Urothelium cell line (cell line): ENCODE measurements at places on chromosomes 7 and 10.

- DNase-seq: no peak
These were observed 183.4 kb upstream of the ADCY1 start for GRCh38 chr7:45390731-45391130.

GRCh38 chr10:84743483-84743882 lies 415.1 kb downstream of the CCSER2 start:
- peak; percentile 20 for DNase-seq

DNA sequence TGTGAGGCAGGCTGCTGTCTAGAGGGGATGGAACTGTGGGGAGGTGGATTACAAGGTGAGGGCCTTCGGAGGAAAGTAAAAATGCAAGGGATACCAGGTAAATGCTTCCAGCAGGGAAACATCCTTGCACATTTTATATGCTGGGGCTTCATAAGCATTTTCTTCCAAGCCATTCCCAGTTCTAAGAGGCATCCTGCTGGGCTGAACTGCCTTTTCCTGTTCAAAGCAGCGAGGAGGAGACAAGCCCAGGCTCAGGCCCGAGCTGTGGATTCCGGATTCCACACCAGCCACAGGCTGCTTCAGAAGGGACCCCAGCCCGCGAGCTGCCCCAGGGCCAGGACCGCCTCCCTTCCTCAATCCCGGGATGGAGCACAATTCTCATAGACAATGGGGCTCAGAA lies 249.7 kb downstream of the TNS3 start:
- no peak for DNase-seq

DNA sequence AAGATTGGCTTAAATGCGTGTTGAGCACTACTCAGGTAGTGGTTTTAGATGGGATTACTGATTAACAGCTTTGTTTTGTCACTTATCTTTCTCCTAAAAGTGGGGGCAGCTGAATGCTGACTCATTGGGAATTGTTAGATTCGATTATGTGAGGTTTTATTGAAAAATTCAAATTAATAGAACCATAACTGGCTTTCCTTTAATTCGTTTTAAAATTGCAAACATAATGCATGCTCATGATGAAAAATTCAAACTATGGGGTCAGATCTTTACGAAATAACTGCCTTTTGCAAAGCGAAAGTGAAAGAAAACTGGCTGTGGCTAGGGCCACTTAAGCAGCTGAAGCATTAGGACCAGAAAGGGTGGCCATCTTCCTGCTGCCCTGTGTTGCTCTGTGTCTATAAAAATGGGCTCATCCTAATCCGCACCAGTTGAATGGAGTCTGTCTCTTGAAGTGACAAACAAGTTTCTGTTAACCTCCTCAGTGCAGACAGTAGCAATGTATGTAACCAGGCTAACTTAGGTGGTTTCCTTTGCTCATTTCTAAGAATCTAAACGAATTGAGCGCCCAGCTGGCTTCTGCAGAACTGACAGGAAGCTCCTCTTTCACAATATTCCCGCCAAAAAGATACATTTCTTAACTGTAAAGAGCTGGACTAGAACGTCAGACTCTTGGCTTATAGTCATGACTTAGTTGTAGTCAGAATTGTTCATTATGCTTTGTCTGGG lies 27.8 kb downstream of the DENND10 start:
- DNase-seq: no peak

DNA sequence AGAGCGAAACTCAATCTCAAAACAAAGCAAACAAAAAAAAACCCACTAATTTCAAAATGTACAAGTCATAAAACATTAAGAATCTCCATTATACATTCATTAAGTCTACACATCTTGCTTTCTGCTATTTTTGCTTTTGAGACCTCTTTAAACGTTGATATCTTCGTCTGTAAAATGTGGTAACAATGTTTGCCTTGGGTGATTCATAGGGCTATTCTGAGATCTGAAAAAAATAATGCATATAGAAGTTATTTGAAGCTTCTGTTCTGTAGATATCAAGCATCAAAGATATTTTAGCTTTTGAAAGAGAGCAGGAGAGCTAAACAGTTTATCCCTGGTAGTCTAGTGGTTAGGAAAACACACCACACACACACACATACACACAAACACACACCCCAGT lies 158.1 kb upstream of the PLXDC2 start:
- no peak for DNase-seq

DNA sequence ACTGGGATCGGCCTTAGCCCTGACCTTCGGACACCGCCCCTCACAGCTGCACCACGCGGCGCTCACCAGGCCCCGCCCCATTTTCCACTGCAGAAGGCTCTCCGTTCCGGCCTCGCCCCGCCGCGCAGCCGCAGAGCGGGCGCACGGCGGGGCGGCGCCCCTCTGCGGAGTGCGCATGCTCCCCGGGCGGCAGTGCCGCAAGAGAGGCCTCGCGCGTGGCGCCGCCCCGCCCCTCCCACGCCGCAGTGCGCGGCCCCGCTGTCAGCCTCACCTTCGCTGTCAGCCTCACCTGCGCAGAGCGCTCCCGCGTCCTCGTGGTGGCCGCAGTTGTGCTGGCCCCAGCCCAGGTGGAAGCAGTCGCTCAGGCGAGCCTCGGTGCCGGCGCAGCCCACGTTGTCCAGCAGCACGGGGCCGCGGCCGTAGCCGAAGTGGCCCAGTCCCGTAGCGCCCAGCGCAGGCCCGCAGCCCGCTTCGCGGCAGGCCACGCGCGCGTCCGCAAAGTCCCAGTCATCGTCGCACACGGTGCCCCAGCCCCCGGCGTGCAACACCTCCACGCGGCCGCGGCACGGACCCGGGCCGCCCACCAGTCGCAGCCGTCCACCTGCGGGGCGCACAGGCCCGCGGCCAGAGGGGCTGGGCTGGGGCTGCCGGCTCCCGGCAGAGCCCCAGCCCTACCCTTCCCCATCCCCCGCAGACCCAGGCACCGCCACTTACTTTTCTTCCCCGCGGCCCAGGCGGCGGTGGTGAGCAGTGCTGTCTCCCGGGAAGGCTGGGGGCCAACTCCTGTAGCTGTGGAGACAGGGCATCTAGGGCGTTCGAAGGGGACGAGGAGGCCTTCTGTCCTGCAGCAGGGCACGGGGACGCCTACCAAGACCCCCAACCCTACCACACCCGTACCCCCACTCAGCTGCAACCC lies 16.1 kb downstream of the SSC4D start:
- DNase-seq: peak; percentile 95

- no peak for DNase-seq
These were observed 37.7 kb upstream of the FAM3C start for GRCh38 chr7:121433775-121434174.

DNA sequence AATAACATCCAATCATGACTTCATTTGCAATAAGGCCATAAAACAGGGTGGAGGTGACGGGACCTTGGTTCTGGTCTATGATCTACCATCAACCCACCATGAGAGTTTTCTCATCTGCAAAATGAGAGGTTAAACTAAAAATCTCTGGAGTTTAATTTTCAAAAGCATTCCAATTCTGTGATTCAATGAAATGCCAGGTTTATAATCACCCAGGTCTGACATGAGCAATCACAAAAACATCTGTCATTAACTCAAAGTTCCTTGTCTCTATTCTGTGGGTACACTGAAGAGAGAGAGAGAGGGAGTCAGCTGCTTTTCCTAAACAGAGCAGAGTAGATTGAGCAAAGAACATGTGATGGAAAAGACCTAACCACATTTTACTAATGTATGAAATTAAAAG lies 75.4 kb downstream of the NUDCD3 start:
- peak; percentile 48 for DNase-seq

GRCh38 chr10:36187380-36188079 lies 545.4 kb upstream of the FZD8 start:
- no peak for DNase-seq

DNA sequence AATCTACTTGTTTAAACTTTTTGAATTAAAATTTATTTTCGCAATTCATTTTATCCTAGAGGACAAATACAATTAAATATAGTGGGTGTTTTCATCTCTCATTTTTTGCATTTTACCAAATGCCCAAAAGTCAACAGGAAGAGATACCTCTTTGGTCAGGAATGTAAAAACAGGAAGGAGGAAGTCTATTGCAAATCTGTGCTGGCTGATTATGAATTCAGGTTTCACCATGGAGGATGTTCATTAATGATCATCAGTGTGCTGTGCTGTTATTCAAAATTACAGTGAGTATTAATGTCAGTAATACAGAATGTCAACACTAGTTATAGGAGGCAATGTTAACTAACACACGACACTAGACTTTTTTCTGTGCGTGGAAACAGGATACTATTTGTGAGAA lies 24.7 kb downstream of the EXOC6 start:
- DNase-seq: no peak

GRCh38 chr7:131800531-131800930 lies 244.1 kb upstream of the PODXL start:
- no peak for DNase-seq

DNA sequence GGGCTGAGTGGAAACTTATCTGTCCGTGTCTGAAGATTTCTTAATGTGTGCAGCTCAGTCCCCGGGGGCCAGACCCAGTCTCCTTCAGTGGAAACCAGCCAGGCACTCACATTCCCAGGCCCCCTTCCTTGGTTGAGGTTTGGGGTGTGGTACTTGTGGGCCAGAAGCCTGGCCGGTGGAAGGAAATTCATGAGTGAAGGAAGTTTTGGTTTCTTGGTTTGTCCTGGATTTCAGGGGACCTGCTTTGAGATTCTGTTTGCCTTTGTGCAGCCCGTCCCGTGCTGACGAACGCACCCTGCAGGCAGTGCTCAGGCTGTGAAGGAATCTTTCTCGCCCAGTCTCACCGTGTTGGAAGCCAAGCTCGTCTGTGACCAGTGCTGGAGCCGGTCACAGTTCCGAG lies 2.9 kb downstream of the INPP5A start:
- DNase-seq: no peak

DNA sequence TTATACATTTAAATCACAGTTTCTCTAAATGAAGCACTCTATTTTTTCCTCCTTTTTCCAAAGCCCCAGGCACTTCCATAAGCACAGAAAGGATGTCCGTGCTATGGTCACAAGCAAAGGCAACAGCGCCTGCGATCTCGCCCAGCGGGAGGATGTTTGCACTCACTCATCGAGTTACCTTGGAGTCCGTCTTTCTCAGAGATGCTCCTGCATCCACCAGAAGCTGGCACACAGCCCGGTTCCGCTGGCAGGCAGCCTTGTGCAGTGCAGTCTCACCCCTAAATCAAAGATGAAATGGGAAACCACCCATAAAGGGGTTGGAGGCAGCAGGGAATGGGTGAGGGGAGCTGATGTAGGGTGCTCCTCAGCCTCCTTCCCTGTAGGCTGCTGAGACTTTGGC lies 51.9 kb upstream of the PTN start:
- DNase-seq: no peak

- no peak for DNase-seq
These were observed 72.3 kb upstream of the SP8 start for GRCh38 chr7:20858951-20859350.

DNA sequence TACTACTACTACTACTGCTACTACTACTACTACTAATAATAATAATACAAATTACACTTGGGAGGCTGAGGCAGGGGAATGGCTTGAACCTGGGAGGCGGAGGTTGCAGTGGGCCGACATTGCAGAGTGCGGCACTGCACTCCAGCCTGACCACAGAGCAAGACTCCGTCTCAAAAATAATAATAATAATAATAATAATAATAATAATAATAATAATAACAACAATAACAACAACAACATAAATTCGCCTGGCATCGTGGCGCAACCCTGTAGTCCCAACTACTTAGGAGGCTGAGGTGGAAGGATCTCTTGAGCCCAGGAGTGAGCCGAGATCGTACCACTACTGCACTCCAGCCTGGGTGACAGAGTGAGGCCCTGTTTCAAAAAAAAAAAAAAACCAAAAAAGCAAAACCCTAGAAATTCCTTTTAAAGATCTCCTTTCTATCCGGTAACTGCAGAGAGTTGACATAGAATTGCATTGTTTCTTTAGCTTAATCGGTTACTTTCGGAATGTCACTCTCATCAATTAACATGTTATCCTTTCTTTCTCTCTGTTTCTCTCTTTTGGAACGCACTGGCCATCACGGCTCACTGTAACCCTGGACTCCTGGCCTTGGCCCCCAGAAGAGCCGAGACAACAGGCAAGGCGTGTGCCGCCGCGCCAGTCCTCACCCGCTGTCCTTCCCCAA lies 972 bp downstream of the PHYH start:
- DNase-seq: no peak

DNA sequence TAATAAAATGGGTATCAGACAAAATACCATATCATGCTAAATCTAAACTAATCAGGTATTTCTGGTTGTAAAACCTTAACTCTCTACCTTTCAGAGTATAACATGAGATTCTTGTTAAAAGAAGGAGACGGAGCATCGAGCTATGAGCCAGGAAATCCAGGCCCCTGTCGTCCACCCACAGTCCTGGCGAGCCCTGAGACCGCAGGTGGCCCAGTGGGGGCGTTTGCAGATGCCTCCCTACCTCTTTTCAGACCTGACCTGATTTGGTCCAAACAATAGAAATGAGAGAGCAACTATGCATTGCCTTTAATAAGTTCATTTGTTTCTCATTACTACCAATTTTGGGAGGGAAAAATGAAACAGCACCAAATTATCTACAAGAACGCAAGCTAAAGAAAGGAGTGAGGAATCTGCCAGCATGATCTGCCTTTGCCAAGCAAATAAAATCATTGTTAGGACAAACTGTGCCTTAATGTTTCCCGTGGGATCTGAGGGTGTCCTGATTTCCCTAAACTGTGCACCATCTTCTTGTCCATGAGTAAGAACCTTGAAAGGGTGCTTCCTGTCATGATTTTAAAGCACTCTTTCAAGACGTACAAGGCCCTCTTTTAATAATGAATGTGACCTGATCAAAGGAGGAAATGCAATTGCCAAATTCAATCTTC lies 166.7 kb downstream of the TCERG1L start:
- DNase-seq: no peak

DNA sequence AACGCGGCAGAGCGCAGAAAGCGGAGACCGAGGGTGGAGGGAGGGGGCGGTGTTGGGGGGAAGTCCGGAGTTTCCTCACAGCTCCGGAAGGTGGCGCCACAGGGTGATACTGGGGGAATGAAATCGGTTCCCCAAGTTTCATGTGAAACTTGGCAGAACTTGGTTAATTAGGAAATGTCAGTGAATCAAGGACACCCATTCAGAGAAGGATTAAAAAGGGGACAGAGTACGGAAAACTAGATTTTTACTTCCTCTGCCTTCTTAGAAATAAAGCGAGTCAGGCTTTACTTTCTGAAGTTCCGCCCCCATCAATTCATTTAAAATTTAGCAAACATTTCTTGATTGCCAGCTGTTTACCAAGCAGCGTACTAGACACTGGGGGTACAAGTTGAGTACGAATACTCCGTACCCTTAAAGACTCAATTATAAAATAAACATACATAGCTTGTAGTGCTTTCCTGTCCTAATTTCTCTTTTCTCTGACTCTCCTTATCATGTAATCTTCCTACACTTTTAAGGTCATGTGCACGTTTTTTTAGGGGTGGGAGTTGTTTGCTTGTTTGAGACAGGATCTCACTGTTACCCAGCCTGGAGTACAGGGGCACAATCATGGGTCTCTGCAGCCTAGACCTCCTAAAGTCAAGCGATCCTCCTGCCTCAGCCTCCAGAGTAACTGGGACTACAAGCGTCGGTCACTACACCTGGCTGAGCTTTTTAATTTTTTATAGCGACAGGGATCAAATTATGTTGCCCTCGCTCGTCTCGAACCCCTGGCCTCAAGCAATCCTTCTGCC lies 644 bp upstream of the ABI1 start:
- no peak for DNase-seq
